ENCODE measurements at places on chromosomes 6 and 20.

DNA sequence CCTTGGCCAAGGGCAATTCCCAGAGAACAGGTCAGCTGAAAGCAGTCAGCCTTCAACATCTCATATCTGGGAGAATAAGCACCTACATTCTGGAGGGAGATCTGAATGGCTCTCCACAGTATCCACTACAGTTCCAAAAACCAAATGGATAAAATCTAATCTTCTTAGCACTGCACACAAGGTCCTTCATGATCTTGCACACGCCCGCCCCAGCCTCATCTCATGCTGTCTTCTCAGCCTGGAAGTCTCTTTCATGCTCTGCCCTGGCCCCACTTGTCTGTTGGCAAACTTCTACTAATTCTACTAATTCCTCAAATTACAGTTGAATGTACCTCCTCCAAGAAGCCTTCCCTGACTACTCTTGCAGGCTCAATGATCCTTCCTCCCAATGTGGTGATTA, 1.8 kb upstream of the TTBK1 start:
- DNase-seq, result no peak

- DNase-seq, result no peak
Observed at GRCh38 chr6:84512391-84512790, 252.0 kb downstream of the TBX18 start.

GRCh38 chr6:168699631-168700295, 258.8 kb downstream of the SMOC2 start:
- no peak for DNase-seq

GRCh38 chr20:40286975-40287531, 402.0 kb downstream of the MAFB start:
- DNase-seq, result no peak

DNA sequence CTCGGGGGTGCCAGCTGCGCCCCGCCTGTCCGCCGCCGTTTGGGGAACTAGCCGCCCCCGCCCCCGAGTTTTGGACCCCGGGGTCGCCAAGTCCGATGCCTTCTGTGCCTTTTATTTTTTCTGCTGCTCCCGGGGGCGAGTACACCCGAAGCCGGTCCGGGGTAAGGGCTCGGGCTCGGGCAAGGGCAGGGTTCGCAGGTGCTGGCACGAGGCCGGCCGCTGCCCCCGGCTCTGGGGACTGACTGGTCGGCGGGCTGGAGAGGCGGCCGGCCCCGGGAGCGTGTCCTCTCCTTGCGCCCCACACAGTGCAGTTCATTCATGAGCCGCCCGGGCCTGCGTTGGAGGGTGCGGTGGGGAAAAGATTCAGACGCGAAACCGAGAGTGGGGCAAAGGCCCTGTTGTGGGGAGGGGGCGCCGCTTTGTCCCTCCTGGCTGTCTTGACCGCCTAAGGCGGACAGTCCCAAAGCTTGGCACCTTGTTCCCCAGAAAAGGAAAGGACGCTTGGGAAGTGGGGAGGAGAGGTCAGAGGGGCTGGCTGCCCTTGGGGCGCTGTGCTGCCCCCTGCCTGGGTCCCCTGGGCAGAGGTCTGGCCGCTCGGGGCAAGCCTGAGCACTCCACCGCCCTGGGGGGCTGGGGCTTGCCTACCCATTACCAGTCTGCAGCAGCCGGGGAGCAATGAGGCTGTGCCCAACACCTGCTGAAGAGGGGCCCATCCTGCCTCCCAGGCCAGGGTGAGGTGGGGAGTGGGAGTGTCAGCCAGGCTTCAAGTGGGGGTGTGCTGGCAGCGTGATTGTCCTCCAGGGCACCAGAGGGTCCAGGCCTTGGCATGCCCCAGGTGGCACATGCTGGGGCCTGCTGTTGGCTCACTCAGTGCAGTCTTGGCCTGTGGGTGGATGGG, 915 bp downstream of the TMEM63B start:
- no peak for DNase-seq

DNA sequence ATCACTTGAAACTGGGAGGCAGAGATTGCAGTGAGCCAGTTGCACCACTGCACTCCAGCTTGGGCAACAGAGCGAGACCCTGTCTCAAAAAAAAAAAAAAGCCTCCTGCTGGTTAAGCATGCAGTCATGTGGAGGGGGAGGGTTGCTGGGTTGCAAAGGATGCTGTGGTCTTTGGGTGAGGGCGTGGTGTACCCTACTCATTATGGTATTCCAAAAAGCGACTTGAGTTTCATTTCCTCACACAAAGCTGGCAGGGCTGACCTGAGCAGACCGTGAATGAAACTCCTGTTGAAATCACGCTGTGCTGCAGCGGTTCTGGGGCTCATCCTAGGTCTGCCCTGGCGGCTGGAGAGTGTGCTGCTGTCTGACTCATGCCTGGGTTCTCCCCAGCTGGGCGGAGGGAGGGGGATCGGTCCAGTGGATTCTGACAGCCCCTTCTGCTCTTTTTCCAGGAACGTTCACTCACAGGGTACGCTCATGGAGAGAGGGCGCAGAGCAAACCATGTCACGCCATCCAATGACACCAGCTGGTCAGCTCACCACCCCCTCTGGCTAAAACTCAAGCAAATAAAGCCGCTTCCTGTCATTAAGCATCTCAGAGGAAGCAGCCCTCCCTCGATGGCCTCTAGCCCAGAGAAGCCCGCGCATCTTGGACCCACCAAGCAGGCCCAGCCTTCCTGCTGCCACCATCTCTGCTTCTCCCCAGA, 166.2 kb downstream of the SCML4 start:
- DNase-seq, result peak; percentile 25

DNA sequence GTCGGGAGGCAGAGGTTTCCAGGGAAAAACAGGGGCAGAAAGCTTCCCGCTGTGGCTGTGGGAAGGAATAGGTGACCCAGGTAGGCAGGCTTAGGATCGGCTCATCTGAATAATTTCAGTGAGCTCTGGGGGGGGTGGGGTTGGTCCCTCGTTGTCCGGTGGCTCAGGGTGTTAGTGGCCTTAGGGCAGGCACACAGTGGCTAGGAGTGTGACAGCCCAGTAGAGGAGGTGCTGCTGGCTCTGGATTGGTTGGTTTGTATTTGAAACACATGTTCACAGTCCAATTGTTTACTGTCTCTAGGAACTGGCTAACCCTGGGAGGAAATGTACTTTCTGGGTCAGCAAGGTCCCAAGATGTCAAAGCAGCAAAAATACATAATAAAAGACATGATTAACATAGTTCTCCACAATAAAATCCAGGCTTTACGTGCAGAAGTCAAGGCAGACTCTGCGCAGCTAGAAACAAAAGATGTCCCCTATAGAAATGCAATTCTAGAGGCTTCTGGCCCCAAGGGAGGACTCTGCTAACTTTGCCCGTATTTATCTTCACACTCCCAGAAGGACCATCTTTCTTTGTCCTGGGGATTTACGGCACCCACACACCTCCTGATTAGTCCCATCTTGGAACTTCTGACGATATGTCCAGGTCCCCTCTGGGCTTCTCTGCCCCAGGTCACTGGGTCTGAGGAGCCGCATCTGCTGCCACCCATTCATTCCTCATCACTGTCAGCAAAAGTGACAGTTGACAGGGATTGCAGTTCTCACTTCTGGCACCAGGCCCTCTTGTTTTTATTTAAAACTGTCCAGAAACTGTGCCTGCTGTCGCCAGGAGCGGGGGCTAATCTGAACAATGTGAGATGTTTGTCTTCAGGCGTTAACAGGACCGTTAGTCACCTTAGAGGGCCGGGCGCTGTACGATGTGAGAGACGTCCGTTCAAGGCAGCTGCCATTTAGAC, 18.7 kb downstream of the MOCS3 start:
- no peak for DNase-seq

GRCh38 chr20:50547964-50548363, 37.8 kb downstream of the PTPN1 start:
- DNase-seq, result no peak

- DNase-seq, result no peak
Observed at GRCh38 chr20:6857927-6858326, 90.4 kb downstream of the BMP2 start.

GRCh38 chr6:50185006-50185405, 135.3 kb upstream of the DEFB112 start:
- DNase-seq, result no peak

- DNase-seq, result no peak
Observed at GRCh38 chr6:11718463-11718862, 60.1 kb downstream of the ADTRP start.

DNA sequence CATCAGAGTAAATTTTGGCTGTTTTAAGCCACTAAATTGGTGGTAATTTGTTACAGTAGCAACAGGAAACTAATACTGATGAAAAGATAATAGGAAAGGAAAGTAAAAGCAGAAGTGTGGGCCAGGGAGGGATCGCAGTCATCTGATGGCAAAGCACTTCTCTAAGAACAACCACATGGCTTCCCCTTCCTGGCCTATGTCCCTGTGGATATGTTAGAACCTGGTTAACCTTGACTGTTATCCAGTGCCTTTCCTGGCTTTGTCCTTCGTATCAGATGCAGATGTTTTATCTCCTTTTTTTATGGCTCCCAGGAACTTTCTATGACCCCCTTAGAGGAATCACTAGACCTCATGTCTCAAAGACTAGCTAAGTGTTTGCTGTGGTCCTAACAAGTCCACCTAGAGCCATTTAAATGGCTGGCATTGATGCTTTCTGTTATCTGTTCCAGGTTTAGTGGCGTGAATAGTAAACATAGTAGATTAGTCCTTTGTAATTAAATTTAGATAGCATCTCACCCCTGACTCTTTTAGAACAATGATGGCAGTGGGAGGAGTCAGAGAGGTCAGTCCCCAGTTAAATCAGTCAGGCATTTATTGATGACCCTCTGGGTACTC, 79.2 kb upstream of the PHACTR2 start:
- DNase-seq, result peak; percentile 59

GRCh38 chr6:159679091-159680077, 13.7 kb downstream of the SOD2 start:
- DNase-seq, result no peak

GRCh38 chr6:107564589-107564951, 74.7 kb downstream of the SOBP start:
- DNase-seq, result no peak

DNA sequence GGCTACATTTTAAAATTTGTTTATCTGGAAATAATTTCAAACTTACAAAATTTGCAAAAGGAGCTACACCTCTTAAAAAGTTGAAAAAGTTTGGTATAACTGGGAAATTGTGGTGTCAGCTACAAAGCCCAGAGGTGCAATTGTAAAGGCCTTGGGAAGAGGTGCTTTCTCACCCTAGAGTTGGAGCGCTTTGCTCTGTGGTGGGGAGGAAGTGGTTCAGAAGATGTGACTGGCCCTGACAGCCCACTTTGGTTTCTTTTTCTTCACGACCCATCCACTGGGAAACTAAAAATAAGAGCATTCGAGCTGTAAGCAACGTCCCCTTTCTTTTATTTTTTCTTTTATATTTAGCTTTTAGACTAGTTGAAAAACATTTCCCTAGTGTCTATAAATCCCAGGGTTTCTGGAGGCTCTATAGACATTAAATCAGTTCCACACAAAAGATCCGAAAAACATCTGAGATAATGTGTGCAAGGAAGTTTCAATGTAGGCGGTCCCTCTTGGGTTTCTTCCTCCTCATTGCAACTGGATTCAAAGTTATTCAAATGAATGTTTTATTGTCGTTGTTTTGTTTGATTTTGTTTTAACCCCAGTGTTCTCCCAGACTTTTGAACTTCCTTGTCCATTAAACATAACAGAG, 397.8 kb downstream of the KIF16B start:
- no peak for DNase-seq

DNA sequence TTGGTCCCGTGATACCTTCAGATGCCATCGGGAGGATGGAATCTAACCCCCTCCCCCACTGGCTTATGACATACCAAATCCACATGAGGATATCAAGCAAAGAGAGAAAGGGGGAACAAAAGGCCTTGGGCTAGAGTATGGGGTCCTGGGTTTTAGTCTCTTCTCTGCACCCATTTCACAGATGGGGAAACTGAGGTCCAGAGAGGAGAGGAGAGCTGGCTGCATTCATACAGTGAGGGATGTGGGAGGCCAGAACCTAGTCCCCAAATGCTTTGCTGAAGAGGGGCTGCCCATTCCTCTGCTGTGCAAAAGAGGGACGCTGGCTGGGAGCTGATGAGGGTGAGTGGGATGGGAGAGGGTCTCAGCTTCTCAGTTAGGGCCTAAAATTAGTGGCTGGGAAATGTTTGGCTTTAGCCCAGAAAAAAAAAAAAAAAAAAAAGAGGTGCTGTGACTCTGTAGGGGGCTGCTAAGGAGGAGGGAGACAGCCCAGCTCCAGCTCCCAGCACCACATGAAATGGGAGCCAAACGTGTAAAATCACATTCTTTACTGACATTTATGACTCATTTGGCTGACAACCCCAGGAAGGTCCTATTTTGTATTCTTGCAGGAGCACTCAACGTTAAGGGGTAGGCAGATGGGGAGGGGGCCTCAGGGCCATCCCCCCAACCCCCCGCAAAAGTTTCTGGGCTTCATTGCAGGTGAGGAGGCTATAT, 11.9 kb downstream of the XKR7 start:
- DNase-seq, result no peak

DNA sequence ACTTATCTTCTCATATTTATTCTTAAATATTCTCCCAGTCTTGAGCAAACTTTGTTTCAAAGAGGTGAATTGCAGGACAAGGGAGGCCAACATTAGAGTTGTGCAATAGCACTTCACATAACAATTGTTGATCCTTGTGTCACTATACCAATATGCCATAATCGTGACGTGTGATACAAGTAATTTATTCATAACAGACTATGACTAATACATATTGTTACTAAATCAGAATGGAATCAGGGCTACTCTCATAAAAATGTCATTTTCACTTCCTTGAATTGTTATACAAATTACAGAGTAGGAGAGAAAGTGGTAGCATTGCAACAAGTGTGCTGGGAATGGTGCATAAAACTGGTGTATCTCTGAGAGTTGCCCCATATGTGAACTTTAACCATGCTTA, 37.2 kb upstream of the PLCB1 start:
- DNase-seq, result no peak

DNA sequence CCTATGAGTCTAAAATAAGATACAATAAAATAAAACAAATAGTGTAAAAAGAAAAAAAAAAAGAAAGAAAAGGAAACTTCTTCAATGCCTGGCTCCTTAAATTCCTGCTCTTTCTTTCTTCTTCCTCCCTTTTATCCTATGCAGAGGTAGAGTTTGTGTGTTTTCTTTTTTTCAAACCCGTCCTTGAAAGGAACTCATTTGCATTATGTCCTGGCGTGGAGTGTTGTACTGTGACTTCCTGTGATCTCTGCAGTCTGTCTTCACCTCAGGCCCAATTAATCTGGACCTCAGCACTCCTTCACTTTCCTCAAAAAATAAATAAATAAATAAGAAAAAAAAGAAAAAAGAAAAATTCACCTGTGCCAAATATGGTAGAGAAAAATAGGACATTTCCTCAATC, 541.9 kb upstream of the SPTLC3 start:
- no peak for DNase-seq

GRCh38 chr20:35166242-35166830, 5.5 kb upstream of the PROCR start:
- DNase-seq, result no peak

DNA sequence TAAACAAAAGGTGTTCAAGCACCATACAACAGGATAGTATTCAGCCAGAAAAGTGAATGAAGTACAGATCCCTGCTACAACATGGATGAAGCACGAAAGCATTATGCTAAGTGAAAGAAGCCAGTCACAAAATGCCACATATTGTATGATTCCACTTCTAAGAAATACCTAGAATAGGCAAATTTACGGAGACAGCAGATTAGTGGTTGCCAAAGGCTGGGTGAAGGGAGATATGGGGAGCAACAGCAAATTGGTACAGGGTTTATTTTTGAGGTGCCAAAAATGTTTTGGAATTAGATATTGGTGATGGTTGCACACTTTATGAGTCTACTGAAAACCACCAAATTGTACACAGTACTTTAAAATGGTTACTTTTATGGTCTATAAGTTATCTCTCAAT, 23.2 kb downstream of the MAP3K5 start:
- DNase-seq, result no peak
